ENCODE measurements at places on chromosomes 7 and 10.

DNA sequence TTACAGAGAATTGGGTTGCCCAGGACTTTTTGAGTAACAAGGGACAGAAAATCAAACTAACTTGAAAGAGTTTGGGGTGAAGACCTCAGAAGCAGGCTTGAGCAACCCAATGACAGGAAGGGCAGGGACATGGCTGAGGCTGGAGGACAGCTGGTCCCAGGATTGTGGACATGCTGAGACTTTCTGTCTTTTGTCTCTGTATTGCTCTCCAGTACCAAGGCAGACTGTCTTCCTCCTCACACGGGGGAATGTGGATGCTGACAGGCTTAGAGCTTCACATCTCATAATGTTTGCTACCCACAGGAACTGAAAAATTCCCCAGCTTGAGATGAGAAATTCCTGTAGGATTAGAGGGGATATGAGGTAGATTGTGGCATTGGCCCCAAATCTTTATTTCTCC lies 229.6 kb downstream of the PHF14 start:
- DNase-seq, result no peak

- DNase-seq, result no peak
These were observed 318.6 kb downstream of the PTEN start for GRCh38 chr10:88181902-88182600.

DNA sequence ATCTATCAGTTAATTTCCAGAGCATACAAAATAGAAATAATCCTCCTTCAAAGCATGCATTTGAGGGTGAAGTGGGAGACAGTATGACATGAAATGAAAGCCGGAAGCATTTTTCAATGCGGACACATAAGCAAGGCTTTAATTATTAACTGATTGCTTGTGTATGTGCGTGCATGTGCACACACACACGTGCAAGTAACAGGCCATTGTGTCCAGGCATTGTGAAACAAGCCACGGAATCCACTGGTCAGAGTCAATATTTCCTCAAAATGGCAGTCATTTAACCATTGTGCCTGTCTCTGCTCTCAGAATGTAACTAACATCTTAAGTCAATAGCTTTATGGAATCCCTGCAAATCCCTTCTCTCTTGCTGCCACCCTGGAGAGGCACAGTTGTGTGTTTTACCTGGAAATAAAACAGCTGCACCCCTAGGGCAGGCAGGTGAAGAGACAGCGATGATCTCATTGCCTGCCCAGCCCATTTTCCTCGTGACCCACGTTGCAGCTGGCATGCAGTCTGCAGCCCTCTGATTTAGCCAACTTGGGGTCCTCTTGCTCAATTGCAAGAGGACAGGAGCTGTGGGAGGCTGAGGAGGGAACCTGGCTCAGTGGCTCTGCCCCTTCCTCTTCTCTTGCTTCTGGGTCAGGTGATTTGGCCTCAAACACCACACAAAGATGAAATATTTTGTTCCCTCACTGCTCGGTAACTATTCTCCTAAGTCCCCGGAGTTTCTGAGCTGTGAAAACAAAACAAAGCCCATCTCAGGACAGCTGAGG lies 500.9 kb upstream of the ZMIZ1 start:
- DNase-seq, result no peak

- no peak for DNase-seq
These were observed 125.9 kb upstream of the NOBOX start for GRCh38 chr7:144529269-144529926.

- DNase-seq, result no peak
These were observed 22.2 kb downstream of the SFMBT2 start for GRCh38 chr10:7388602-7389001.

Data from posterior cingulate gyrus (tissue), 11 donors.